ENCODE measurements at places on chromosomes 4 and X.

DNA sequence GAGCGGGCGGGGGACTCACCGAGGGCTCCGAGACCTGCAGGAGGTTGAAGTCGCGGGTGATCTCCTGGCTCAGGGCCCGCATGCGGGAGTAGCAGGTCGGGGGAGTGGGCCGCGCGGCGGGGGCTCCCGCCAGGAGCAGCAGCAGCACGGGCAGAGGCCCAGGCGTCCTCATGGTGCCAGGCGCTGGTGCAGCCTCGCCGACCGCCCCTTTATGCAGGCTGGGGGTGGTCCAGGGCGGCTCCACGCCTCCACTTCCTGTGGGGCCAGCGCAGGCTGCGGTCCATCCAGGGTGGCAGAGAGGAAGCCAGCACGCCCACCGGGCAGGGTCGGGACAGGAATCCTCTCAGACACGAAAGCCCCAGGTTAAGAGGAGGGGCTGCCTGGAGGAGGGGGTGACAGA lies at the start of gene CYTL1:
Gene CYTL1 (minus strand): TSS at position 185 of the 400 bp plus-strand sequence. CDS start 13 bp downstream, at position 172.
- no peak for DNase-seq

GRCh38 chr4:157219711-157220370 lies 687 bp upstream of the GRIA2 start:
- no peak for DNase-seq

DNA sequence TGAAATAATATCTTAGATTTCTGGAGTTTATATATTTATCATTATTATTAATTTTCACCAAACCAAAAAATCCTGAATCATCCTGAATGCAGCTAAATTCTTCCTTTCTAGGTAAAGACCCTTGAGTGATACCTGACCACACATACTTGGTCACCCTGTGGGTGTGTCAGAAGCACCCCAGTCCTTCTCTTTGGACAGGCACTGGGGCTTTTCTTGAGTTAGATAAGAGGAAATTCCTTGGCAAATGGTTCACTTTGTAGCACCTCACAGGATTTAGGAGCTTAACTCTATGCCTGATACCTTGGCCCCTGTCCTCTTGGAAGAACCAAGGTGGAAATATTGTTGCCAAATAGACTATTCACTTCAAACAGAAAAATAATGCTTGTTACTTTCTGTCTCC lies 69.6 kb upstream of the PNPLA4 start:
- DNase-seq = no peak

- no peak for DNase-seq
Observed at GRCh38 chrX:45804276-45804675, 603.6 kb upstream of the DIPK2B start.

- no peak for DNase-seq
Observed at GRCh38 chr4:66885501-66886165, 659.7 kb downstream of the CENPC start.

GRCh38 chr4:68404153-68404552 lies 43.1 kb upstream of the TMPRSS11E start:
- no peak for DNase-seq

GRCh38 chr4:158799013-158799770 lies 30.4 kb downstream of the FNIP2 start:
- DNase-seq = no peak

DNA sequence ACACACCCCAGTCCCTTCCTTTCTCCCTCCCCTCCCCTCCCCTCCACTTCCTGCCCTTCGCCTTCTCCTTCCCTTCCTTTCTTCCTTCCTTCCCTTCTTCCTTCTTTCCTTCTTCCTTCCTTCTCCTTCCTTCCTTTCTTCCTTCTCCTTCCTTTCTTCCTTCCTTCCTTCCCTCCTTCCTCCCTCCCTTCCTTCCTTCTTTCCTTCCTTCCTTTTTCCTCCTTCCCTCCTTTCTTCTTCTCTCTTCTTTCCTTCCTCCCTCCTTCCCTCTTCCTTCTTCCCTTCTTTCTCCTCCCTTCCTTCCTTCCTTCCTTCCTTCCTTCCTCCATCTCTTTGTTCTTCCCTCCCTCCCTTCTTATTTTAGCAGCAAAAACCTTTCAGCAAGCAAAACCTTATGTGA lies 162.1 kb downstream of the EFNB1 start:
- no peak for DNase-seq

GRCh38 chrX:16868920-16869319 lies 1.2 kb downstream of the RBBP7 start:
- no peak for DNase-seq

DNA sequence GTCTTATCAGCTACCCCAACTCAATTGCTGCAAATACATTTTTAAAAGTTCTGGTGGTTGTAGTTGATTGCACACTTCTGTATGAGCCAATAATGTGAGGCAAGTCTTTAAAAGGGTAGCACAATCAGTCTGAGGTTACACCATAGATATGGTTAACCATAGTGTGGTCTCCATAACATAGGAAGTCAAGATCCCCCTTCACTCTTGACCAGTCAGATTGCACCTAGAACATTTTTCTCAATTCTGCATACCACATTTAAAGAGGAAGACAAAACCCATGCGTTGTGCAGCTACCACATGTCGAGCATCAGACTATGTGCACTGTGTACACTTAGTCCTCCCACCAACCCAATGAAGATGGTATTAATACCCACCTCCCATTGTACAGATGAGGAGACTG lies 26.5 kb upstream of the CYBB start:
- DNase-seq = no peak

DNA sequence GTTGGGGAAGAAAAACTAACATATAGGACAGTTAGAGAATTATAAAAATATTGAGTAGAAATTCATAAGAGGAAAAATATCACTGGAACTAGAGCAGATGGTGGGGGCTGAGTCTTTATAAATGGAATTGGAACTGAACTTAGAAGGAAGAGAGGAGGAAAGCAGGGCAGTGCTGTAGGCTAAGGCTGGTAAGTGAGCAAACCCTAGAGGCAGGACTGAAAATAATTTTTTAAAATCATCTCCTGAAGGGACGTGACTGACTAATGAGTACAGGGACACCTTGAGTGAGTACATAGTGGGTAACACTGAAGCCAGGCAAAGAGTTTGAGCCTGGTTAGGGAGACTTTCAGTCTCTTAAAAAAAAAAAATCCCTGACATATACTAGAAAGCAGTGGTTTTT lies 63.3 kb downstream of the GALNT7 start:
- DNase-seq = no peak

- DNase-seq = no peak
Observed at GRCh38 chr4:107423677-107424405, 296.2 kb downstream of the PAPSS1 start.

- no peak for DNase-seq
Observed at GRCh38 chr4:25184056-25184455, 23.8 kb upstream of the SEPSECS start.

- no peak for DNase-seq
Observed at GRCh38 chr4:4746444-4746843, 113.0 kb upstream of the MSX1 start.

DNA sequence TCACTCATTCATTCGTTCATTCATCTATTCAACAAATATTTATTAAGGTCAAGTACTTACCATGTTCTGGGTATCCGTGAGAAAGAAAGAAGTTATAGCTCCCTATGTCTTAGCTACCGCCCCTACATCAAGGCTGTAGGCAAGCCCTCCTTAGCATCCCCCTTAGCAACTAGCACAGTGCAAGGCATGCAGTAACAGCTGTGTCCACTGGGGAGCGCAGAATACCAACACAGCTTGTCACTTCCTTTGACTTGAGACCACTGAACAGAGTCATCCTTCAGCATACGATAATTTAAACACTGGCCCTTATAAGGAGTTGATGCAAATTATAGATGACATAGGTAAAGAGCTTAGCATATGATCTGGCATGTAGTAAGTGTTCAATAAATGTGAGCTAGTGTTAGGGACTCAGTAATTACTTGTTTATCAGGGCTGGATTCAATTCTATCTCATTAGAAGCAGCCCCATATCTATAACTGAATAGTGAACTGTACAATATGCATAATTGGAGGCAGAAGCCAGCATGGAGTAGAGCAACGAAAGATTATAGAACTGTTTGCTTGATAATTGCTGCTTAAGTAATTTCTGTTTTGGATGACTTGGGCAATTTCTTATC lies 8.7 kb downstream of the KIAA1210 start:
- no peak for DNase-seq

DNA sequence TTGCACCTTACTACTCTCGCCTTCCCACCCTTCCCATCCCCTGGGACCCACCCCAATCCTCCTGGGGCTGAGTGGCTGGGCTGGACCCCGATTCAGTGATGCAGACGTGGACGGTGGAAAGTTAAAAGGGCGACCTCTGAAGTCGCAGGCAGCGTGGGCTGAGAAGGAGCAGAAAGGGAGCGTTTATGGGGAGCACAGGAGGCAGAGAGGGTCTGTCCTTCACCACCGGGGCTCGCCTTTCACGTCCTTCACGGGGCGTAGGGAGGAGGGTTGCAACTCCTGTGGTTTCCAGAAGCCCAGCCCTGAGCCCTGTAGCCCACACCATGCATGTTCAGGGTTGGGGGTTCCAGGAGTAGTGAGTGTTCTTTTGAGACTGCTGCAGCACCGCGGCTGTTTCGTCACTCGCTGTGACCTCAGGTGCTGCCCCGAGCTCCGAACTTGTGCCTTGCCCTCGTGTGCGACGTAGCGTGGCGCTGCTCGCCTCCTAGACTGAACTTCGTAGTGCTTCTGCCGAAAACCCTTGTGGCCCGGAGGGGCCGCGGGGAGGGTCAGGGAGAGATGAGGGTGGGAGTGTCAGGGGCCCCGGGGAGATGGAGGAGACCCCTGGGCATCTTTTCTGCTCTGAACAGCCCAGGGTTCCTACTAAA lies 1.6 kb downstream of the NHS start:
- no peak for DNase-seq

DNA sequence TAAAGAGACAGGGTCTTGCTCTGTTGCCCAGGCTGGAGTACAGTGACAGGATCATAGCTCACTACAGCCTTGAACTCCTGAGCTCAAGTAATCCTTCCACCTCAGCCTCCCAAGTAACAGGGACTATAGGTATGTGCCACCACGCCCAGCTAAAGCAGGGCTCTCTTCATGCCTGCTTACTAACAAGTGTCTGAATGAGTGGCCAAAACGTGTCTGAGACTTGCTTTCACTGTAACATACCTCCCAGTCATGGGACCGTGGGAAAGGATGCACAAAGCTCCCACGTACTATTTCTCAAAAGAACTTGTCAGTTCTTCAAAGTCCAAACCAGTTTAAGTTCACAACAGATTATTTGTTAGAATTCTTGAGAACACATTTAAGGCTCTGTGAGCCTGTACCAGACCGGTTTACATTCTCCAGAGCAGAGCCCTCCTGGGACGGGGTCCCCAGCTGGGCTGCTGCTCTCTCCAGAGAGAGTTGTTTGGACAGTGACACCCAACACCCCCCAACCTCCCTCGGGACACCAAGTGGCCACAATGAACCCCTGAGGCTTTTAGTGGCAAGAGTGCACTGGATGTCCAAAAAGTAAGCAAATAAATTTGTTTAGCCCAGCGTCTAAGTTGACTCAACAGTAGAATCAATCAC lies 24.1 kb downstream of the SH3KBP1 start:
- no peak for DNase-seq

GRCh38 chr4:150464523-150464922 lies 117.4 kb upstream of the MAB21L2 start:
- DNase-seq = no peak

DNA sequence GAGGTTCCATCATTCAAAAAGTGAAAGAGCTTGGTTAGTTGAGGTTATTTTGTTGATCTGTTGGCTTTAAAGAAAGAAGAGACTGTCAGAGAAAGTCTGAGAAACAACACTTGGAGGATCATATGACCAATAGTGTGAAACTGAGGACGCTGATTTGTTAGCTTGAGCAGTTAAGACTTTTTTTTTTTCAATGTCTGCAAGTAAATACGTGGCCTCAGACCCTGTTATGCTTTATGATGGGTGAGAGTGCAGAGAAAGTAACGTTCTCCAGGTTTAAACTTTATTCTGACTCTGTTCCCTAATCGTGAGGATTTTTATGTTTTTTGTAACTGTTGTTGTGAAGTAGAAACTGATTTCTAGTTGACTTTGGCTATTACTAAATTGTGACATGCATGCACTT lies 45.9 kb downstream of the GAB1 start:
- DNase-seq = no peak

GRCh38 chrX:144627947-144628346 lies 619.4 kb upstream of the SPANXN1 start:
- no peak for DNase-seq

GRCh38 chr4:2800691-2801596 lies 8.1 kb downstream of the SH3BP2 start:
- no peak for DNase-seq

DNA sequence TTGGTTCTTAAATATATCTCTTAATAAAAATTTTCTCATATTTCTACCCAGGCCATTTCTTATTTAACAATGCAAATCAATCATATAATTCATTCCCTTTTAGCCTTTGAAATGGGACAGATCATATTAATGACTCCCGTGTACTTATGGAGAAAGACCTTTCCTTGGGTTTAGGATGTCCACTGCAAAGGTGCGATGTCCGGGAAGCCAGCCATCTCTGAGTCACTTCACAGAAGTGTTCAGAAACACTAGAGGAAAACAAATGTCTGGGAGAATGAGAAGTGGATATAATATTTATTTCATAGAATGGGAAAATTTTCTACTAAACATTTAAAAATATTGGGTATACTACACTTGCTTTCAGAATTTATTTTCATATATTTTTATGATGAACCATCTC lies 15.3 kb downstream of the INTU start:
- no peak for DNase-seq

GRCh38 chr4:28373191-28373590 lies 1512.5 kb downstream of the STIM2 start:
- no peak for DNase-seq

DNA sequence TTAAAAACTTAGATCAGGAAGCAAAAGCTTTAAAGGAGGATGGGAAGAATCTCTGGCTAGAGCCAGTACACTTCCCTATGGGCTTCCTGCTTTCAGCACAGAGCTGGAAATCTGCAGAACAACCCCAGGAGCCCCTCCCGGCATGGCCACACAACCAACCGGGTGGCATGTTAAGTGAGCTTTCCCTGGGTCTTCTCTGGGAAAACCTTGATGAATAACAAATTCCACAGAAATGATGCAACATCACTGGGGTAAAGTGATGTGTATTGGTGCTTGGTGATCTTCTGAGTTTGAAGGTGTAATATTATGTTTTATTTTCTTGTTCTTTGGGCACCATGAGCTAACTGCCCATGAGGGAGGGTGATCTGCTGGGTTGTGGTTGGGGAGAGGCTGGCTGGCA lies 22.1 kb downstream of the NHS start:
- DNase-seq = no peak

DNA sequence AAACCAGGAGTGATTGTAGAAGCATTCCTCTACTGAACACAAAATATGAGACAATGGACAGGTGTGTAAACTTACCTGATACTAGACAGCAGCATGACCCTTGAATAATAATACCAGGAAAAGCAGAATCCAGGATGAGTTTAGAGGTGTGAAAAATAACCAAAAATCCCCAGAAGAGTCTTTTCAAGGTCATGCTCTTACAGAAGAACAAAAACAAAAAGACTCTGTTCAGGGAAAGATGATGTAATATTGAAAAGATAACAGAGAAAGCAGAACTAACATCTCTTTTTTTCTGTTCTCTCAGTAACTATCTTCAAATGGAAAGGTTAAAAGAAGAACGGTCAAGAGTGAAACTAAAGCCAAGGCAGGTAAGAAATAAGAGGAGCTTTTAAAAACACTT lies 14.0 kb upstream of the ARHGAP10 start:
- no peak for DNase-seq

GRCh38 chr4:85970535-85970934 lies 389.3 kb downstream of the MAPK10 start:
- no peak for DNase-seq

Data from GOT3 (cell line).